ENCODE measurements at places on chromosomes 2 and 18.
A peak's percentile ranks its signal among the peaks of the same experiment; 100 is the strongest.

DNA sequence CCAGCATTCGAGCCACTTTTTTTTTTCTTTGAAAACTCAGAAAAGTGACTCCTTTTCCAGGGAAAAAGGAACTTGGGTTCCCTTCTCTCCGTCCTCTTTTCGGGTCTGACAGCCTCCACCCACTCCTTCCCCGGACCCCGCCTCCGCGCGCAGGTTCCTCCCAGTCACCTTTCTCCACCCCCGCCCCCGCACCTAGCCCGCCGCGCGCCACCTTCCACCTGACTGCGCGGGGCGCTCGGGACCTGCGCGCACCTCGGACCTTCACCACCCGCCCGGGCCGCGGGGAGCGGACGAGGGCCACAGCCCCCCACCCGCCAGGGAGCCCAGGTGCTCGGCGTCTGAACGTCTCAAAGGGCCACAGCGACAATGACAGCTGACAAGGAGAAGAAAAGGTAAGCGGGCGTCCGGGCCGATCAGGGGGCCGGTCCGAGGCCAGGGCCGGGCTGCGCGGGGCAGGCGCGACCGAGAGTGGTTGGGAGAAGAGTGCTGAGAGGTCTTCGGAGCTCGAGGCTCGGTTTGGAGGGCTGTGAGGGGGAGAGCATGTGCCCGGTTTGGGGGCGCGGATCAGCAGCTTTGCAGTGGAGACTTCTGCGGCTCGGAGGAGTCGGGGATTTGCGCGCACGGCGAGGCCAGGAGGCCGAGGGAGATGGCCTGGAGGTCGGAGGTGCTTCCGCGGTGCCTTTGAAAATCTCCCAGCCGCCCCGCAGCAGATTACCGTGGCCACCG, 502 bp downstream of the EPAS1 start:
- no peak for DNase-seq

DNA sequence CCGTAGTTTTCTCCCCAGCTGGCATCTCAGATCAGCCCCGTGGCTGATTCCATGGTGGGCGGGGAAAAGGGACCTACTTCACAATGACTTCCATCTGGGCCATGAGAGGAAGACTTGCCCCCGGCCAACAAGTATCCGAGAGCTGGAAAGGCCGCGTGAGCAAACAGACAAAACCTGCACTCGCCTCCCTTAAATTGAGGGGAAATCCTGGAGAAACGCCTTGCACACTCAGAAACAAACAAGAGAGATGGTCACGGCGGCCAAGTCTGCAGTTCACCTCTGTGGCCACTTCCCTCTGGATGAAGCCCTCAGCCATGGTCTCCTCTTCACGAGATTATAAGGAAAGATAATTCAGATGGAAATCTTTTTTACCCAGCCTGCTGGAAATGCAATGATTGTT, 39.4 kb upstream of the TPO start:
- no peak for DNase-seq

GRCh38 chr2:111246620-111247061, 125.9 kb downstream of the BCL2L11 start:
- no peak for DNase-seq

GRCh38 chr2:51103205-51103604, 71.3 kb upstream of the NRXN1 start:
- no peak for DNase-seq

DNA sequence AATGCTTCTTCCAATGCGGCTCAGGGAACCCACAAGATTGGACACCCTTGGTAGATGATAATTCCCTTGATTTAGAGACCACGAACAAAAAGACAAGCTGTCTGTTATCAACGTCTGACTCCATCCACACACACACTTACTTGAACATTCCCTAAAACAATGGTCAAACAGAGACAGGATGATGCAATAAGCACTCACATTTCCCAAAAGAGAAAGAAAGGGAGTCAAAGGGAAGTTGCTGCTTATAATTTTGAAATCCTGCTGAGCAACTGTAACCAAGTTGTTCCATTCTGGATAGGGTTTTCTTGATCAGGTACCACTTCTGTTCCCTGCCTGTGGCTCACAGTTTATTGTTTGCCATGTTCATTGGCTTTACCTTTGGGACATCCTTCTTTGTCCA, 571.3 kb upstream of the CNTNAP5 start:
- no peak for DNase-seq

DNA sequence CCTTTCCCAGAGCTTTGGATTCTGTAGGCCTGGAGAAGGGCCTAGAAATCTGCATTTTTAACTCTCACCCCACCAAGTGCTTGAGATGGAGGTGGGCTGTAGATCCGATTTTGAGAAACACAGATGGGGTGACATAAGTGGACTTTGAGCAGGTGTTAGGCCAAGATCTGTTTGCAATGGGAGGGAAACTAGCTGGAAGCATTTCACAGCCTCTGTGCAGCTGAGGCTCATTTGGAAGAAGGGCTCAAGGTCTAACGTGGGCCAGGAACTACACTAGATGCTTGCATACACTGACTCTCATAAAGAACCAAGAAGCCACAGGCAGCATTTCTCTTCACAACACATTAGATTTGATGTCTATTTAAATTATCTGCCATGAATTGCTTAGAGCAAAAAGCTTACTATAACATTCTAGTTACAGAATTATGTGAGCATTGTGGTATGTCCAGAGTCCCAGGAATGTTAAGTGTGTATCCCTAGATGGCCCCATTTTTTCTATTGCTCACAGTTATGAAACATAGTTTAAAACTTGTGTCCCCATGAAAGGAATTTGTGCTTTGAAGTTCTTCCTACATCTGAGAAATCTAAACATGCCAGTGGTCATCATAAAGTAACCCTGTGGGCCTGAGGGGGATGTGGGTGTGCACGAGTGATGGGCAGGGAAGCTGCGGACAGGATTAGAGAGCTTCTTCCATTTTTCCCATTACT, 77.2 kb downstream of the CD28 start:
- peak; percentile 83 for DNase-seq
